ENCODE measurements at places on chromosomes 7 and 10.
A peak's percentile ranks its signal among the peaks of the same experiment; 100 is the strongest.

GRCh38 chr7:28536259-28536658 lies 123.9 kb downstream of the CREB5 start:
- no peak for DNase-seq

GRCh38 chr7:117014673-117015133 lies 61.4 kb downstream of the ST7 start:
- peak; percentile 57 for DNase-seq

- DNase-seq: no peak
Observed at GRCh38 chr7:105693576-105693975, 112.3 kb upstream of the EFCAB10 start.

DNA sequence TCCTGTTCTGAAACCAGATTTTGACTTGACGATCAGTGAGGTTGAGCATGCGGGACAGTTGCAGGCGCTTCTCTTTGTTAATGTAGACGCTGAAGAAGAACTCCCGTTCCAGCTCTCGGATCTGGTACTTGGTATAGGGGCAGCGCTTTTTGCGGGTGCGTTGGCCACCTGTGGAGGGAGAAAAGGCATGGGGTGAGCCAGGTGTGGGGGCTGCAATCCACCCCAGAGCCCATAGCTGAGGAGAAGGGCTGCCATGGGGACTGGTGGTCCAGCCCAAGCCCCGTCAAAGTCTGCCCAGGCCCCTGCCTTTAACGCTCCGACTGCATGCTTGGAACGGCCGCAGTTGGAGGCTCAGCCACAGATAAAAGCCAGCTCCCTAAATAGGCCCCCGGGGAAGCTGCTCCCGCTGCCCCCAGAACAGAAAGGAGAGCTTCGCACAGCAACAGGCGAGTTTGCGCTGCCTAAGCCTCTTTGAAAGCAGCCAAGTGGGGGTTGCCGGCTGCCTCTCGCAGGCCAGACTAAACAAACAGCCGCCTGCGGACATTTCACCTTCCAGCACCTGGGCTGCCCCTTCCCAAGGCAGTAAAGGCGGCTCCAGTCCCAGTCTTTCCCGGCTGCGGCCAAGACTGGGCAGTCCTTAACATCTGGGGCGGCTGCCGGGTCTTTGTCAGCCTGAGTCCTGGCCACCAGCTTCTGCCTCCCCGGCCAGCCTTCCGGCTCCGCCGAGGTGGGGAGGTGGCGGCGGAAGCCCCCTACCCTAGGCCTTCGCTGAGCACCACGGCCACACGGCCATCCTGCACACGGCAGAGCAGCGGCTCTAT lies 2.0 kb downstream of the HOXA11 start:
- no peak for DNase-seq

GRCh38 chr7:1675673-1676549 lies 5.8 kb downstream of the ELFN1 start:
- DNase-seq: no peak

GRCh38 chr7:158351051-158351450 lies 236.6 kb downstream of the PTPRN2 start:
- no peak for DNase-seq

GRCh38 chr7:155486783-155487508 lies 29.0 kb downstream of the EN2 start:
- DNase-seq: no peak

DNA sequence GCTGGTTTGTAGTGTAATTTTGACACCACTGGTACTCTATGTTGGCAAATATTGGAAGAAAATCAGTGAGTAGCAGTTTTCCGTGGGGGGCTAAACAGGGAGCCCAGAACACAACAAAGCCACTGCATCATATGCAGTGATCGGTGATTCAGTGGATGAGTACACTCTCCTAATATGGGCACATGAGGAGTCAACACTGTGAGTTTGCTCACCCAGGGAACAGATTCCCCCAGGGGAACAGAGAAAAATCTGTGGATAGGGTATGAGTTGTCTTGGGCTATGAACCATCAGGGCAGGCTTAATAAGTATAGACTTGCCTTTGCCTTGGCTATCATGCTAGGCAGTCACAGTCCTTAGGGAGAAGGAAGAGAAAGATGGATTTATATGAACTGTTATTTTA lies 227.7 kb upstream of the SEMA3E start:
- no peak for DNase-seq

GRCh38 chr10:106528702-106529101 lies 635.8 kb downstream of the SORCS1 start:
- DNase-seq: no peak

Data from GDM1 (cell line).